ENCODE measurements at places on chromosomes 12 and 14.

- DNase-seq, result no peak
Observed at GRCh38 chr12:85277900-85278597, 2.0 kb upstream of the ALX1 start.

- DNase-seq, result no peak
Observed at GRCh38 chr14:53519137-53519536, 366.0 kb upstream of the DDHD1 start.

GRCh38 chr12:32462908-32463307 is 63.5 kb downstream of the FGD4 start:
- DNase-seq, result no peak

DNA sequence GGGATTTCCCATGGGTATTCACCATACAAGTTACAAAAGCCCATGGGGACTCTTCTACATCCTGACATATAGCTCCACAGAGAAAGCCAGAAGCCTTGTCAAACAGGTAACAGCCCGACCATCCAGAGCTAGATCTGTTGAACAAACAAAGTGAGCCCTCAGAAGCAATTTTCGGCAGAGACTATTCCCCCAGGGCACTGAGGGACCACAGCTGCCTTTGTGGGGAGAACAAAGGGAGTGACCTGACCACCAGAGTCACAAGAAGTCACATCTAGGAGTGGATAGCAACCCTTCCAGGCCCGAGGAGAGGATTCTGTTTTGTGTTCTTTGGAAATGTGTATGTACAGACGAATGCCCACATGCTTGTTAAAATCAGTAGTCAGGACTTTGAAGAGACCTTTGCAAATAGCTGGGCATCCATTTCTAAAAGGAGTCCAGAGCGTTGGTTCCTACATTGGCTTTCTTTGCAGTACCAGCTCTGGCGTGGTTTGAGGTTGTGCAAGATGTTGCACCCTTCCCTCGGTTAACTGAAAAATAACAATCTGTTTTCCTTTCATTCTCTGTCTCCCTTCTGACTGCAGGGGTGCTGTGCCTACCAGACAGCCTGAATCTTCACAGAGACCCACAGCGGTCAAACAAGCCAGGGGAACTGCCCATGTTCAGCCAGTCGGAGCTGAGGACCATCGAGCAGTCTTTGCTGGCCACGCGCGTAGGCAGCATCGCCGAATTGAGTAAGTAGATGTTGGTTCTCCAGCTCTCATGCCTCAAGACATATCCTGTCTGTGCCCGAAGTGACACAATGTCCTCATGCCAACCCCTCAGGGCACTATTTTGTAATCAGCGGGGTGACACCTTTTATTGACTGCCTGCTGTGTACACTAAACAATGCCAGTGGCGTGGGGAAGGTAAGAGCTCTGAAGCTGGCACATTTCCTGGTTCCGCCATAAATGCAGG is 165.4 kb upstream of the PWP1 start:
- no peak for DNase-seq

GRCh38 chr12:121807642-121808347 is 4.0 kb downstream of the SETD1B start:
- DNase-seq, result no peak

DNA sequence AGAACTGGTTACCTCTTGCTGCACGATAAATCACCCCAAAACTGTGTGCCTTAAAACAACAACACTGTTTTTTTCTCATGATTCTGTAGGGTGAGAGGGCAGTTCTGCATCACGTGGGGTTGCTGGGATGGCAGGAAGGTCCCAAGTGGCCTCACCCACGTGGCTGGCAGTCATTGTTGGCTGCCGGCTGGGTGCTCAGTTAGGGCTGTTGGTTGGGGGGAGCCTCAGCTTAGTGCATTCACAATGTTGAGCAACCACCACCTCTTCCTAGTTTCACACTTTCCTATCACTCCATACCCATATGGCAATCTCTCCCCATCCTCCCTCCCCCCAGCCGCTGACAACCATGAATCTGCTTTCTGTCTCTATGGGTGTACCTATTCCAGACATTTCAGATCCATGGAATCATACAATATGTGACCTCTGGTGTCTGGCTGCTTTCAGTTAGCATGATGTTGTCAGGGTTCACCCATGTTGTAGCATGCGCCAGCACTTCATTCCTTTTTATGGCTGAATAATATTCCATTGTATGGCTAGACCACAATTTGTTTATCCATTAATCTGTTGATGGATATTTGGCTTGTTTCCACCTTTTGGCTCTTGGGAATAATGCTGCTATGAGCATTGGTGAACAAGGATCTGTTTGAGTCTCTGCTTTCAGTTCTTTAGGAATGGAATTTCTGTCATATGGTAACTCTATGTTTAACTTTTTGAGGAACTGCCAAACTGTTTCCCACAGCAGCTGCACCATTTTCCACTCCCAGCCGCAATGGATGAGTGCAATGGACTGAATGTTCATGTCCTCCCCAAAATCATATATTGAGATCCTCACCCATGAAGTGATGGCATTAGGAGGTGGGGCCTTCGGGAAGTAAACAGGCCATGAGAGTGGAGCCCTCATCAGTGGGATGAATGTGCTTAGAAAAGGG is 11.2 kb upstream of the POP5 start:
- no peak for DNase-seq

DNA sequence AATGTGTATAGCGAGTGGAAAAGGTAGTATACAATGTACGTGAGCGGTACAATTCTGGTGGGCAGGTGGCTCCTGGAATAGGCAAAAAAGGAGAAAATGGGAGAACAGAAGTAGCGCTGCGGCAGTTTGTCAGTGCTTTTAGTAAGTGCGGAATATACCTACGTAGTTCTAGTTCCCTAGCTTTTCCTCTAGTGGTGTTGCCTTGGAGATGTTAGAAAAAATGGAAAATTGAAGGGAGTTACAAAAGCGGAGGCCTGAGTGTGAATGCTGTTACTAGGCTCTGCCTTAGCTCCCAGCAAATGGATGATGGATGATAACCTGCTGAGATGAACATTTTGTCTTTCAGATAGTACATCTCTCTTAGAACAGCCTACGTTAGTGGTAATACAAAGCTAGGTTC is 1.1 kb downstream of the TTC8 start:
- no peak for DNase-seq

DNA sequence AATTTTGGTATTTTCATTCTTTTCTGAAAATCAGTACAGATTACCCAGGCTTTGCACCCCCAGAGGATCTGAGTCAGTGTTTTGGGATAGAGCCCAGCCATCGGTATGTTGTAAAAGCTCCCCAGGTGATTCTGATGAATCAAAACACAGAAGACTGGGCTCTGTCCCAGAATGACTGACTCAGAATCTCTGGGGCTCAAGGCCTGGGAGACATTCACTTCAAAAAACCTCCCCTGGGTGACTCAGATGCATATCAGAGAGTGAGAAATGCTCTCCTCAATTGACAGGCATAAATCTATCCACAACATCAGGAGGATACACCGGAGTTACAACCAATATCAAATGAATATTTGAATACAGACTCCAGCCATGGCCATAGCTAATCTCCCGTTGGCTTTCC is 32.6 kb downstream of the SLC35F4 start:
- DNase-seq, result no peak

DNA sequence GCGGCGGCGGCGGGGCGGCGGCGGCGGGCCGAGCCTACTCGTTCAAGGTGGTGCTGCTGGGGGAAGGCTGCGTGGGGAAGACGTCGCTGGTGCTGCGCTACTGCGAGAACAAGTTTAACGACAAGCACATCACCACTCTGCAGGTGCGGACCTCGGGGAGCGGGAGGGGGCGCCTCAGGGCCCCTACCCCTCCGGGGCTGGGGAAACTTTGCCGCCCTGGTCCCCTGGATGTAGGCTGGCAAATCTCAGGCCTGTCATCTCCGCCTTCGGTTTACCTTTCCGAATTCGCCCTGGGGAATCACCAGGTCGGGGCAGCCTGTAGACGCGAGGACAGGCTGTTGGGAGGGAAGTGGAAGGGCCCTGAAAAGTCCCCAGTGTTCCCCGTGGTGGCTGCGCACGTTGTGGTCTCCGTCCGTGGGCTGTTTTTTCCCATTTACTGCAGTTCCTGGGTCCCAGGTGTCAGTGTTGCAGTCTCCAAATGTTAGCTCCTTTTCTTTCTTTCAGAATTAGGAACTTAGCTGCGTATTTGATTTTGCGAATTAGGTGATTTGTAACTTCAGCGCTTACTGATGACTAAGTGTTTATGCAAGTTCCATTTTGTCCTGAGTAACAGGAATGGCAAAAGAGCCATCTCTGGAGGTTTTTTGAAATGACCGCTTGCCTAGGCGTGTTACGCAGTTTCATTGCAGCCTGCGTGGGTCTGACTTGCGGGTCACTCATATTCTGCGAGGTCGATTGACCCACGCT is 656 bp downstream of the RAB21 start:
- peak; percentile 39 for DNase-seq

DNA sequence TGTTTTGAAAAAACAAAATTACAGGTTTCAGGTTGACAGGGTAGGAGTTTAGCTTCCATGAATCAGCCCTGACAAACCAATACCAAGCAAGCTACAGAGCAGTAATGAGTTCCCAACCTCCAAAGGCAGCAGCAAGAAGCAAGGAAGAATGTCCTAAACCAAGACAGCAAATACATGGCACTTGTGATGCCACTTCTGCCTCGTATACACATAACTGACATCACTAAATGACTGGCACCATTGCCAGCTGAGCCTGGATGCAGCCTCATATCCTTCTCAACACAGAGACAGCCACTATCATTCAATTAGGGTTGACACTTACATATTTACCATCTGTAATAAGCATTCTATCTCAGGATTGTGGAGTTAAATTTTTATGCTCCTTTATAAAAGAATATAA is 35.0 kb upstream of the MDM1 start:
- no peak for DNase-seq

DNA sequence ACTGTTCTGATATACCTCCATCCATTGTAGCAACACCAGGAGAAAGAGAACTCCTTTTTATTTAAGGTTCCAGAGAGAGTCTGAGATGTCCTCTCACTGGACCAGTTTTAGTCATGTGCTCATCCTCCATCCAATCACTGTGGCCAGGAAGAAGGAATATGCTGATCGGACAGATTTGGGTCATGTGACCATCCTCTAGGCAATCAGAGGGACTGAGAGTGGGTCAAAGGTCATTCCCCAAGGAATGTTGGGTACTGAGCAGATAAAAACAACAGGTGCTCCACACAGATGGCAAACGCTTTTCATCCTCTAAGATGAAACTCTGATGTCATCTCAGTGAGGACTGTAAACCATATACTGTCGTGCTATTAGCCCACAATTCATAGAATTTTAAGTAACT is 28.8 kb upstream of the RPH3A start:
- DNase-seq, result no peak

GRCh38 chr12:122080149-122081082 is 1.9 kb downstream of the MLXIP start:
- no peak for DNase-seq

DNA sequence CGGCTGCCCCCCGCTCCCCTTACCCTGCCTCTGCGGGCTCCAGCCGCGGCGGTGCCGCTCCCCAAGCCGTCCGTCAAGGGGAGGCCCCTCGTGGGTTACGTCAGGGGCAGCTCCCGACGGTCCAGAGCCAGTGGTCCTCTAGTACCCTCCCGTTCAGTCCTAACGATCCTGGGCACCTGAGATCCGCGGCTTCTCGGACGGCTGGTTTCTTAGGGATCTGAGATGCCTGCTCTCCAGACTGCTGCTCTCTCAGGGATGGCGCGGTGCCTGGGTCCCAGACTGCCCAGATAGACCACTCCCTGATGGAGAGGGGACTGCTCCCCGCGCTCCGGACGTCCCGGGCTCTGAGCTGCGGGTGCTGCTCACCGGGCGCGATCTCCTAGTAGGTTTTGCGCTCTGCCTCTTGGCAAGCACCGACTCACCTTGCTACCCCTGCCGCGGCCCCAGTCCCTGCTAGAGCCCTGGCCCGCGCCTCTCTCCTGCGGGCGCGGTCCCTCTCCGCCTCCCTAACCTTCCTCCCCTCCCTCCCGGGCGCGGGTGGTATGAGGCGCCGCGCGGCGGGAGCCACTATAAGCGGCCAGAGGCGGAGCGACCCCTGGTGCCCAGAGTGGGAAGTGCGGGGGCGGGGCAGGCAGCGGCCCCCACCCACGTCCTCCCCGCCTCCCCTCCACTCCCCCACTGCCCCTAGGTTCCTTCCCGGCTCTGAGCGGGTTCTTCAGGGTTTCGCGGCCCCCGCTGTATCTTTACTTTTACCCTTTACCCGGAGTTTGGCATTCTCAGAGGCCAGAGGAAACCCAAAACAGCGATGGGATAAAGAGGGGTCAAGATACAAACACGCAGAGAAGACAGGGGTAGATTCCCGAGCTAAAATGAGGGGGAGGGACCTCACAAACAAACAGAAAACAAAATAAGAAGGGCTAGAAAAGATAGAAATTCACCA is at the start of gene C1QL4:
TSS of gene C1QL4 (minus strand) at position 544 of the 940 bp plus-strand sequence. CDS start 711 bp downstream, outside the sequence.
- DNase-seq, result peak; percentile 92

DNA sequence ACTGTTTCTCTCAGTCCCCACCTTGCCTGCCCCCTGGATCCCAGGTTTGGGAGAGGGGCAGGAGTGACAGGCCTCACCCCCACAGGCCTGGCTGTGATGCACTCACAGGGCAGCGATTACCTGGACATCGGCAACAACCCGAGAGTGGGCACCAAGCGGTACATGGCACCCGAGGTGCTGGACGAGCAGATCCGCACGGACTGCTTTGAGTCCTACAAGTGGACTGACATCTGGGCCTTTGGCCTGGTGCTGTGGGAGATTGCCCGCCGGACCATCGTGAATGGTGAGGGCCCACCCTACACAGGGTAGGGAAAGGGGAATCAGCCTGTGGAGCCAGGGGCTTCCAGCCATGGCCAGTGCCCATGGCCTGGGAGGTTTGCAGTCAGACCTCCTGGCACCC is 8.6 kb downstream of the ACVRL1 start:
- DNase-seq, result no peak

- DNase-seq, result no peak
Observed at GRCh38 chr14:90453401-90453951, 56.6 kb downstream of the CALM1 start.

GRCh38 chr14:91375720-91376452 is 41.7 kb downstream of the CCDC88C start:
- no peak for DNase-seq

DNA sequence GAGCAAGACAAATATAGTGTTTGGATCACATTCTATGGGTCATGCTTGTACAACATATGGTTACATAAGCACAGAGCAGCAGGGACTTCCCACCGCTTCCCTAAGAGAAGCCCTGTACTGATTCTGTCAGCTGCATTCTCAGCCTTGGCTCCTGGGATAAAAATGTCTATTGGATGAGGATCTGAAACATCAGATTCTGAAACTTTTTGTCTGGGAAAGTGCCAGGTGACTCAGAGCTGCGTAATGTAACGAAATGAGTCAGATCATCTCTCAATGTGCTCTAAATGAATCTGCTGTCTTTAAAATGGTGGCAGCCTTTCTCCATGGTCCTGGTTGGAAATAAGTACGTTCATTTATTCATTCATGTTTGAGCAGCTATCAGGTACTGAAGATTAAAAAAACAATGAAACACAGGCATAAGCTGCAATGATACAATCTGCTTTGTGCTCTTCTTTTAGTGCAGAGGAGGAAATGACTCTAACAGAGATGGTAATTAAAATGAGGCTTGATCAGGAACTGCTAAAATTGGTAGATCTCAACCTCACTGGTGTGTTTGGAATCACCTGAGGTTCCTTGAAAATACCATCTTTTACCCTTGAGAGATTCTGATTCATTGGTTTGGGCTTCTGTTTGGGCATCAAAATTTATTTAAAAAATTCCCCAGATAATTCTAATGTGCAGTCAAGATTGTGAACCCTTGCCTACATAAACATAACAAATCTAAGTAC is 99.1 kb upstream of the NAP1L1 start:
- no peak for DNase-seq

GRCh38 chr12:109182041-109182839 is 65.9 kb downstream of the ACACB start:
- DNase-seq, result no peak
